ENCODE measurements at places on chromosomes 4 and X.
A peak's percentile ranks its signal among the peaks of the same experiment; 100 is the strongest.

- no peak for DNase-seq
Measured at GRCh38 chr4:53932796-53933610, 131.4 kb downstream of the CHIC2 start.

DNA sequence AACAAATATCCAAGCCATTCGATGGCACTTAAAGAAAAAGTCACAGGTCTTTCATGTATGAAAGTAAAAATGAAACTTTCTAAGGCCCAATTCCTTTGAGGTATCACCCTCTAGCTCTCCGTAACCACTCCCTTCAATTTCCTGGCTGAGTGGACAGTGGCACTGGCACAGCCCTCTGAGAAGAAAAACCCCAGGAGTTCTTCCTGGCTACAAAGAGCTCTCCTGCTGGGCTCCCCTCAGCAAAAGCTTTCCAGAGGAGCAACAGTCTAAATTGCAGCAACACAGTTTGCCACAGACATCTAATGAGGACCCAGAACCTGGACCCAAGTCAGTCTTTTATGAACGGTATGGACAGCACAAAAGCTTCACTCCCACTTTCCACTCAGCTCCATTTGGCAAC is 71.8 kb downstream of the FUNDC1 start:
- DNase-seq, result no peak

DNA sequence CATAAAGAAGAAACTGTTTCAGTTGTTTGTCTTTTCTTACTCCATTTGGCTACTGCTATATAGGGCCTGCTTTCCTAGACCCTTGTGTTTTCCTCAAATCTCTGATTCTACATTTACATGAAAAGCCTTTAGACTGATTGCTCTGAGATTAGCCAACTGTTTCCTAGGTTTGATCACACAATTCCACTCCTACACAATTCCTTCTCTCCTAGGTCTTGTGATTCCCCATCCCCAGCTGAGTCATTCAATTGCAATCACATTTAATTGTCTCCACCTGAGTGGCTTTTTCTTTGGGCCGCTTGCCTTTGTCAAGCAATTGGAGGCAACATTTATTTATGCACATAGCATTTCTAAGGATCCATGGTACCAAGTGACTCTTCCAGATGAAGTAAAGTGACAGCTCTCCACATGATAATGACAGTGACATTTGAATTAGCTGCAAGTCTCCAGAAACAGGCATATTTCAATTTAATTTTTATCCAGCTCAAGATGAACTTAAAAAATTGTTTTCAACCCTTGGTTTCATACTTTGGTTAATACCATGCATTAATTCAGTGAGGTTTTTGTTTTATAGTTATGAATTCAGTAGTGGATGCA is 35.8 kb downstream of the ATXN3L start:
- no peak for DNase-seq

GRCh38 chr4:89056953-89057398 is at the start of gene FAM13A:
TSS of gene FAM13A (minus strand) at chr4:89057185. CDS start at chr4:89056964, 221 bp downstream.
- peak; percentile 63 for DNase-seq

DNA sequence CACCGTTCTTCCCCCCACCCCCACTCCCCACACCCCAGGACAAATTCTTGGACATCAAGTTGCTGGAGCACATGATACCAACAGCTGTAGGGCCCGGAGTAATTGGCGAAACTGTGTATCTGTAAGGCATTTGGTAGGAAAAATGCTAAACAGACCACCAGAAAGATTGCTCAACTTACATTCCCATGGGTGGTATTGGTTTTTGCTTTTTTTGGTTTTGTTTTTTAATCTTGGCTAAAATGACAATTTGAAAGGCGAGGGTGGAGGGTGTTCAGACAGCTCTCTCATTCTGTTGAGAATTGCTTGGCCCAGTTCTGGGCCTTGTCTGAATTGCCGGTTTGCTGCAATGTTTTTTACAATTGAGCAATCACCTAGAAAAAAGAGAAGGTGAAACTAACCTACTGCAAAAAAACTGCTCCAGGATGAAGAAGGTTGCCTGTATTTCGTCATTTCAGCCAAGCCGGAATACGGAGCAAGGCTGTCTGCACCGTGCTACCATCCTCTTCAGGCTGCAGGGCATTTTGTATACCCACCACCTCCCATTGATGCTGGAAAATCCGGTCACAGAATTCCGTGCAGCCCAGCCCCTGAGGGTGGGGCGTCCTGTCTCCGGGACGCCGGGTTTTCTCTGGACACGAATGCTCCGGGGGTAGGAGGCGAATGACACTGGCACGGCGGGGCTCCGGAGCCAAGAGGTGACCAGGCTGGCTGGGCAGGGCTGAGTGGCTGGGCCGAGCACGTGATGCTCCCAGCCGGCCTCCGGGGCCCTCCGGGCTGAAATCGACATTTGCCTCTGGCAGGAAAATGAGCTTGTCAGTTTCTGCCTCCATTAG is at the start of gene CLCN4:
CLCN4 (plus strand) TSS at position 777 of the 833 bp plus-strand sequence. CDS start 28,058 bp downstream, outside the sequence.
- DNase-seq, result no peak

DNA sequence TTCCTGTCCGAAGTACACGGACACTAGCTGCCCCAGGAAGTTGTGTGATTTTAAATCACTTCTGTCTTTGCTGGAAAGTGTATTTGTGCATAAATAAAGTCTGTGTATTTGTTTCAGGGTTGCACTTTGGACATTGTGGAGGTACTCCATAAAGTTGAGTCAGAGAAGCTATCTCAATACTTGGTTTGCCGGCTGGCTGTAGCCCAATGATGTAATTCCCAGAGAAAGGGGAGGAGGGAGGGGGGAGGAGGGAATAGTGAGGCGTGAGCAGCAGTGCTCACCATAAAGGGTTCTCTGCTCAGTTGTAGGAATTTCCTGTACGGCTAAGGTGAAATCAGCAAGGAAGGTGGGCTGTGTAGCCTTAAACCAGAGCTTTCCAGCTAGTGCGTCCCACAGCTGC is 7.5 kb downstream of the APEX2 start:
- DNase-seq, result no peak

DNA sequence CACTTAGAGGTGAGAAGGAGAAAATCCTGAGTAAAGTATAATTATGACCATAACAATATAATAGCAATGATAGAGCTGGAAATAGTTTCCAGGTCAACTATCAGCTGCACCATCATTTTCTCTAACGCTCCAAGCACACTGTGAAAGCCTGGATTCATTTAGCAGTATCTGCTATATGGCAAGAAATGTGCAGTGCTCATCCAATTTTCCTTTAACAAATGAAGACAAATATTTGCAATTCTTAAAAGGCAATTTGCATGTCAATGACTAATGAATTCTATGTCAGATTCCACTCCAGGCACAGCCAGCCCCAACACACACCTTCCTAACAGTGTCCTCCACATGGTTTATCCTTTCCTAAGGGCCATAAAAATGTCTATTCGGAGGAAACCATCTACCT is 12.7 kb downstream of the PRSS12 start:
- DNase-seq, result no peak

- DNase-seq, result no peak
Measured at GRCh38 chr4:76012388-76012801, 5.1 kb upstream of the CXCL9 start.

DNA sequence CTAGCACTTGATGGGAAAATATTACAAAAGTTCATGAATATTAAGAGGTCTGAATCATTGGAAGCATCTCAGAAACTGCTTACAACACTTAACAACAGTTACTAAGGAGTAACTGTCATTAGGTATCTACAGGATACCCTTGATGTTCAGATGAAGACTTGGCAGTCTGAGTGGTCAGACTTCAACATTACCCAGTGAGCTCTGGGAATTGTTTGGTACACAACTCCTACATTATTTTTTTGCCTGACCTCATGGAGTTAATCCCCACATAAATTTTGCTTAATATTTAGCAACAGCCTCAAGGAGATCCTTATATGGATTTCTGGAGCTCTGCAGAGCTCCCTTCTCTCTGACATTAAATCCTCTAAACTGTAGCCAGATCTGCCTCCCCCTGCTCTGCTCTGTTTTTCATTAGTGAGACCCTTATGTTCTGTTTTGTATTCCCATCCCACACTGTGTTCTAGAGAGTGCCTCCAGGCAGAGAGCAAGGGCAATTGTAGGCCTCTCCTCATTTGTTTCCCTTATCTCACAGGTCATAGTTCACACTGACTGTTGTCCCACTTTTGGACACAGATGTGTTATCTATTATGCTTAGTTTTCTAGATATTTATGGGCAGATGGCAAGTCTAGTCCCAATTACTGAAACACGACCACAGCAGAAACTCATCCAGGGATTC is 368.8 kb downstream of the GASK1B start:
- DNase-seq, result no peak

- DNase-seq, result no peak
Measured at GRCh38 chr4:169758401-169758962, 738 bp upstream of the HPF1 start.

- no peak for DNase-seq
Measured at GRCh38 chr4:89797117-89797516, 39.8 kb downstream of the SNCA start.

- DNase-seq, result no peak
Measured at GRCh38 chrX:45849261-45849862, 648.7 kb upstream of the DIPK2B start.

DNA sequence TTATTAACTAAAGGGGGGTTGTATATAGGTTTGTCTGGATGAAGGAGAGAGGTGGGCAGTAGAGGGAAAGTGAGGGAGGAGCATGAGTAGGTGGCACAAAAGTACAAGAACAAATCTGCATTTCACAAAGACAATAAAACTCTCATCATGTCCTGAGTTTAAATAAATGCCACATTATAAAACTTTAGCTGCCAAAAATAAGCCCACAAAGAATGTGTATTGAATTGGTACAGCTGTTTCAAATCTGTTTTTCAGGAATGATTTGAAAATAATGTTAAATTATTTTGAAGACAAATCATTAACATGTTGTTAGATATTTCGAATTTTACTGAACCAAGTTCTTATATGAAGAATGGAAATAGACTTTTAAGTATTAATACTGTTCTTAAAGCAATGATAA is 5.8 kb downstream of the CNKSR2 start:
- DNase-seq, result no peak

DNA sequence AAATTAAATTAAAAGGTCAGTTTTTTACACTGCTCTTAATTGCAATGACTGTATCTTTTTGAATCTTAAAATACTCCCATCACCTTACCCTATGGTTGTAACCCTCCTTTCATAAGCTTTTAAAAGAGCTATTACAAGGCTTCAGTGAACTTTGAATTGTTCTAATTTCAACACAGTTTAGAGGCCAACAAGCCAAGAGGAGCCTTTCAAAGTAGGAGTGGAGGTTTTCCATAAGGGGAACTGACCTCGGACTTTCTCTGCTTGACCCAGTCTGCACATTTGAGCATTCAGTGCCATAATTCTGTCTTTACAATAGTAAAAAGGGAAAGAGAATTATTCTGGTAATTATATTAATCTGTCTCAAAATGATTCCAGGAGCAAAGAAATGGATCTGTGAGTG is 98.9 kb downstream of the PARM1 start:
- DNase-seq, result no peak

DNA sequence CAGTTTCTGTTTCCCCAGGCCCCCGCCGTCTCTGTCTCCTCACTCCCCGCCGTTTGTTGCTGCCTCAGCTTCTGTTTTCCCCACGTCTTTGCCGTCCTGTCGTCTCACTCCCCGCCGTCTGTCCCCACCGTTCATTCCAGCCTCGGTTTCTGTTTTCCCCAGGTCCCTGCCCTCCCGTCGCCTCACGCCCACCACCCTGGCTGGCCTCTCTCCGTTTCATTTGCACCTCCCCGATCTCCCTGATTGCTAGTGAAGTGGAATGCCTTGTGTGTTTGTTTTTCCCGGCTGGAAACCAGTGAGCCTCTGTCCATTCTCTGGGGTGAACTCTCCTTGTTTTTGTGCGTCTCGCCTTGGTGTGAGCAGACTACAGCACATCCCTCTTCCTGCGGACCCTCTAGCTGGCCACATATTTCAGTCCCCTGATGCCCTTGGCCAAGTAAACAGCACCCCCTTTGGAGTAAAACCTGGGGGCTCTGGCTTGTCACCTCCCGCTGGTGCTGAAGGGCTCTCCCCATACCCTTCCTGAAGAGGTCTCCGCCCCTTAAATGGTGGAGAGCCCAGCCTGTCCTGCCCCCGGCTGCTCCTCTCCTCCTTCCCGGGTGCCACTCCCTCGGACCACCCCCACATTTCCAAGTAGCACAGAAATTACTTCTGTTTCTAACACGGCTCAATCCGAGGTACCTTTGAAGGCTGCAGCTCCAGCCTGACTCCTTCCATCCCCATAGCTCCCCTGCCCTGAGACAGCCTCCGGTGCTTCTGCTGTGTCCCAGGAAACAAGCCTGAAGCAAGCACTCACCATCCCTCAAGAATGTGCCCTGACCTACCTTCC is 13.2 kb downstream of the TMEM175 start:
- DNase-seq, result no peak

- DNase-seq, result no peak
Measured at GRCh38 chr4:110108422-110108821, 90.0 kb downstream of the ELOVL6 start.

GRCh38 chrX:126836186-126836585 is 16.7 kb downstream of the PRR32 start:
- no peak for DNase-seq

- no peak for DNase-seq
Measured at GRCh38 chr4:171017593-171017992, 795.6 kb upstream of the GALNTL6 start.

DNA sequence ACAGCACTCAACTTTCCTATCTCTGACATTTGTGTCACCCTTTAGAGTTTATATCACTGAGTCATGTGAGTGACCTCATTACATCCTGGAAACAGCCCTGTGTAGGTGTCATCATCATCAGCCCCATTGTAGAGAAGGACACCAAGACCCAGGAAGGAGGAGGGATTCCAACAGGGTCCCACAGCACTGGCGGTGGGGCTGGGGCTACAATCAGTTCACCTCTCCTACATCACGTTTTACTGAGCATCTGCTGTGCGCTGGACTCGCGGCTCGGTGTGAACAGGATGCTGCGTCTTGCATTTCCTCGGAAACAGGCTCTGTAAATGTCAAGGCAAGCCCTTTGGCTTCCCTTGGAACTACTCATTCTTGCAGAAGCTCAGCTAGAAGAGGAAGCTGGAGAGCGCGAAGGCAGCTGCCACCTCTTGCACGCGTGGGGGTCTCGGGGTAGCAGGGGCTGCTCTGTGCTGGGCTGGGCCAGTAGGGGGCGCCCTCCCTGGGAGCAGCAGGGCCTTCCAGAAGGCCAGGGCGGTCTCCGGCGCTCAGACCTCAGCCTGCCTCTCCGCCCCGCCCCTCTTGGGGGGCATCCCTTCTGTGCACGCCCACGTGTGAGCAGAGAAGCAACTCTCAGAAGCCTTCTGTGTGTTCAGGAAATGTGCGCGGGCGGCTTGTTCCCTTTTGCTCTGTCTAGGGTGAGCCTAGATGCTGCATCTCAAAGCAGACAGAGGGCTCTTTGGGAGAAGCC is 29.0 kb downstream of the REELD1 start:
- no peak for DNase-seq

DNA sequence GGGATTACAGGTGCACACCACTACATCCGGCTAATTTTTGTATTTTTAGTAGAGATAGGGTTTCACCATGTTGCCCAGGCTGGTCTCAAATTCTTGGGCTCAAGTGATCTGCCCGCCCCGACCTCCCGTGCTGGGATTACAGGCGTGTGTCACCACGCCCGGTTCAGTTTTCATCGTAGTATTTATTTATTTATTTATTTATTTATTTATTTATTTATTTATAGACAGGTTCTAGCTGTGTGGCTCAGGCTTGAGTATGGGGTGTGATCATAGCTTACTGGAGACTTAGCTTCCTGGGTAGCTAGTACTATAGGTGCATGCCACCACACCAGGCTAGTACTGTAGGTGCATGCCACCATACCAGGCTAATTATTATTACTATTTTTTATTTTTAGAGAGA is 64.1 kb upstream of the STOX2 start:
- DNase-seq, result no peak
